ENCODE measurements at places on chromosomes 6 and 20.

- DNase-seq, result no peak
- H3K36me3 ChIP-seq, result no peaks in the 10 kb centered on the region
- H3K27me3 ChIP-seq, result no peaks in the 10 kb centered on the region
- peaks cover 2% of the 10 kb centered on the region for H3K4me1 ChIP-seq
- H3K4me3 ChIP-seq, result no peak overlapping the region
These were observed 345.9 kb downstream of the ARHGAP18 start for GRCh38 chr6:129364037-129364436.

DNA sequence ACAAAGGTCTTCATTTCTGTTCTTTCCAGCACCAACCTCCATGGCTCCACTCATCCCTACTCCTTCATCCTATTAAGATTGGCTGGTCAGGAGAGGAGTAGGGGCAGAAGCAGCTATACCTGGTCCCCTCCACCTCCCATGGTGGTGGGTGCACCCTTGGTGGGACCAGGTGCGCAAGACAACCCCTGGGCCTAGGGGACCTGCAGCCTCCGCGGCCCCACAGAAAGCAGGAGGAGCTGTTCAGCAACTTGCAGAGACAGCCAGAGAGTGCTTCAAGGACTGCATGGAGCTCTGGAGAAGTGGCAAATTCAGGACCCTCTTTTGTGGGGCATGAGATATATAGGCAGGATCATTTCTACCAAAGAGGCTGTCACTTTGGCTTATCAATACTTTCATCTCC lies 9.8 kb downstream of the ULBP2 start:
- H3K4me3 ChIP-seq, result no peak overlapping the region
- DNase-seq, result no peak
- H3K27me3 ChIP-seq, result peaks cover 84% of the 10 kb centered on the region
- no peaks in the 10 kb centered on the region for H3K36me3 ChIP-seq
- no peak overlapping the region for H3K27ac ChIP-seq

DNA sequence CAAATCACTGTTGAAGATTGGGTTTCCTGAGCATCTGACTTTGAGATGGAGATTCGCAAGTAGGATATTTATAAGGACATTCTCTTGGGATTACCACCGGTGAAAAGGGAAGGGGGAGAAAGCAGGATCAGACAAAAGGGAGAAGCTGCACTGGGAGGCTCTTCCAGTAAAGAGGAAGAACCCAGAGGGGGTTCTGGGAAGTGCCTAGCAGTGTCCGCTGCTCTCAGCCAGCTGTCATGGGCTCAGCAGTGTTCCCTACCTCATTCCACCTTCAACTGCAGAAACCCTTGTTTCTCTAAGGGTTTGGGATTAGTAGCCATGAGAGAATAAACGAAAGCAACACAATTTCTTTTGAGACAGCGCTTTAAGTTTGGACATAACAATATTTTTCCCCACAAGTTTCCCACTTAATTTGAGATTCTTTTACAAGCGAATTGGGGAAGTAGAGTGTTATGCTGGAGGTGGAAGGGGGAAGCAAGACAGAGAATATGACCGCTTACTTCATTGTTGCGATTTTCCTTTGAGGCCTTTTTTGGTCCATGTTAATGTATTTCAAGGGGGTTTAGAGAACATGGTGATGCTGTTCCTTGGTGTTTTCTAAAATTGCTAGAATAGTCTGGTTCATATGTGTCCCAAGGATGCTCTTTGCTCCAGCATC lies 154.5 kb upstream of the SCGN start:
- H3K4me3 ChIP-seq, result no peak overlapping the region
- no peaks in the 10 kb centered on the region for H3K27me3 ChIP-seq
- no peaks in the 10 kb centered on the region for H3K36me3 ChIP-seq
- H3K27ac ChIP-seq, result no peak overlapping the region

GRCh38 chr20:17896771-17897369 lies 71.7 kb downstream of the SNX5 start:
- DNase-seq, result no peak
- no peaks in the 10 kb centered on the region for H3K36me3 ChIP-seq
- H3K27ac ChIP-seq, result no peak overlapping the region
- H3K4me3 ChIP-seq, result no peak overlapping the region
- H3K27me3 ChIP-seq, result no peaks in the 10 kb centered on the region

Measured in tibial nerve (tissue), 4 donors.